SJSA1 (cell line): ENCODE measurements at places on chromosomes 6 and 20. TPM values are rescaled to one million over a fixed set of nuclear protein-coding genes. Genes with fewer than 3 reads are reported as not detected.
A peak's percentile ranks its signal among the peaks of the same experiment; 100 is the strongest.

- DNase-seq, result no peak
Observed at GRCh38 chr6:6331393-6331792, 10.9 kb upstream of the F13A1 start.

DNA sequence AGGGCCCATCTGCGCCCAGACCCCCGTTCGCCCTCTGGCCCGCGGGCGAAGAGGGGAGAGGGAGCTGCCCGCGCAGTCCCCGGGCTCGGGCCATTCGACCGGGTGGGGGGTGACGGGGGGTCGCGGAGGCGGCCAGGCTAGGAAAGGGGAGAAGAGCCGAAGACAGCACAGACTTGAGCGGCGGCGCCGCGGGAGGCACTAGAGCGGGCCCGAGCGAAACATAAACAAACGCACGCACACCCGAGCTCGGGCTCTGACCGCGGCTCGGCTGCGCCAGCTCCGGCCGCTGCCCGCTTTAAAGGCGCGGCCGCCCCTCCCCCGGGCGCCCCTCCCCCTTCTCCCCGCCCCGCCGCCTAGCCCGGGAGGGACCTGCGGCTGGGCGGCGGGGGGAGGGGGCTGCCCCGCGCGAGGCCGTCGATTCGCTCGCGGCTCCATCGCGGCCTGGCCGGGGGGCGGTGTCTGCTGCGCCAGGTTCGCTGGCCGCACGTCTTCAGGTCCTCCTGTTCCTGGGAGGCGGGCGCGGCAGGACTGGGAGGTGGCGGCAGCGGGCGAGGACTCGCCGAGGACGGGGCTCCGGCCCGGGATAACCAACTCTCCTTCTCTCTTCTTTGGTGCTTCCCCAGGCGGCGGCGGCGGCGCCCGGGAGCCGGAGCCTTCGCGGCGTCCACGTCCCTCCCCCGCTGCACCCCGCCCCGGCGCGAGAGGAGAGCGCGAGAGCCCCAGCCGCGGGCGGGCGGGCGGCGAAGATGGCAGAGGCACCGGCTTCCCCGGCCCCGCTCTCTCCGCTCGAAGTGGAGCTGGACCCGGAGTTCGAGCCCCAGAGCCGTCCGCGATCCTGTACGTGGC is at the start of gene FOXO3:
TSS of gene FOXO3 (plus strand) at position 455 of the 846 bp plus-strand sequence. CDS start at position 747, 292 bp downstream.
- DNase-seq, result peak; percentile 89

DNA sequence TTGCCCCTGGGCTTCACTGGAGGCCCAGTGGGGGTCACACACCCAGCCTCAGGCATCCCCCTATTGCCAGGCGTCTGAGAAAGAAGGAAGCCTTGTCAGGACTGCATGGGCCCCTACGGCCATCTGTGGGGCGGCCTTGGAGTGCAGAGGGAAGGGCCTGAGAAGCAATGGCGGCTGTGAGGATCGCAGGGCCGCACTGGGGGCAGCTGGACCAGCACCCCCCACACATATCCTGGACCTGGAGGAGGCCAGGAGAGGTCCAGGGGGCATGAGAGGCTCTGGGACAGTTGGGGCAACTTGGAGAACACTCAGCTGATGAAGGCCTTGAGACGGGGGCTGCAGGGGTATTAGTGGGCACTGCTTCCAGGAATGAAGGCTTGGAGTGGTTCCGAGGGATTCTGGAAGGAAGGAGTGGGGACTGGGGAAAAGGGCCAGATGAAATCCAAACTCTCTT is 16.5 kb downstream of the MDFI start:
- no peak for DNase-seq

DNA sequence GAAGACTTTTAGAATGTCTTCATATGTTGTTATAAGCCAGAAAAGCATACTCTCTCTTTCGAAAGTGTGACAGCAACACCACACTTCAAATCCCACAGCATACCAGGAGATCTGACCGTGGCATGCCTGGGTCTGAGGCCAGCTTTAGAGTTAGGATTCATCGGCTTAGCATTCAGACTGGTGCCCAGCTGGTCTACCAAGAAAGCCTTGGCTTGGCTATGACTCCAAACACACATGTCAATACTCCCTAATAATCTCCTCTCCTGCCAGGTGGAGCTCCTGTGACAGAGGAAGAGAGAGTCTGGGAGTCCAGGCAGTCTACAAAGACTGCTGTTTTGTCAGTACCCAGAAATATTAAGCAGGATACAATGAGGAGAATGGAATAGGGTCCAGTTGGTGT is 77.1 kb upstream of the MAN1A1 start:
- no peak for DNase-seq

- no peak for DNase-seq
Observed at GRCh38 chr6:158502263-158502950, 57.5 kb upstream of the TMEM181 start.

DNA sequence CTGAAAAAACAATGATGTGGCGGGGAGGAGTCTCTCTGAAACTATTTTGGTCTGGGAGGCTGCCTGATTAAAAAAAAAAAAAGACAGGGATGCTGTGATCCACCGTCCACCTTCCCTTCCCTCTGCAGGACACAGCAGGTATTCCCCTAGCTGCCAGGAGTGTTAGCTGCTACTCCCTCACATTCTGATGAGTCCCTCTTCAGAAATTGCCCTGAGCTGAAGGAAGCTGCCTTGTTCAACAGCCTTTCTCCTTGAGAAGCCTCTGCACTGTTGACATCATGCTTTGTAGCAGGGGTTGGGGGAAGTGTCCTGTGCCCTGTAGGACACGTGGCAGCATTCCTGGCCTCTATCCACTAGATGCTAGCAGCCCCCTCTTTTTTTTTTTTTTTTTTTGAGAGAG is 71.7 kb upstream of the ZMYND8 start:
- no peak for DNase-seq

DNA sequence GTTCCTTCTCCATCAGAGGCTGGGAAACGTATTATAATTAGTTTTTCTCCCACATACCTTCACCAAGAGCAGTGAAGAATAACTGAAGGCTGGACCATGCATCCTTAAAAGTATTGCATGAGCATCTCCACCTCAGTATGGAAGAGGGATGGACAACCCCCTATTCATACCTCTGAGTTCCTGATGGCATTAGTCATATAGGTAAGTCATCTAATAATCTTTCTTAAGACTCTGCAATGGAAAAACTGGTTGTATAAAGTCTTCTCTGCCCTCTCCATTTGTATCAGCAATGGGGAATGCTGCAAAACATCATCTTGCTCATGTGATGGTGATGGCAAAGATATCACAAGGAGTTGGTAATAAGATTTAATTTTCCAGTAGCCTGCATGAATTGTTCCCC is 24.5 kb downstream of the PGM3 start:
- DNase-seq, result no peak

DNA sequence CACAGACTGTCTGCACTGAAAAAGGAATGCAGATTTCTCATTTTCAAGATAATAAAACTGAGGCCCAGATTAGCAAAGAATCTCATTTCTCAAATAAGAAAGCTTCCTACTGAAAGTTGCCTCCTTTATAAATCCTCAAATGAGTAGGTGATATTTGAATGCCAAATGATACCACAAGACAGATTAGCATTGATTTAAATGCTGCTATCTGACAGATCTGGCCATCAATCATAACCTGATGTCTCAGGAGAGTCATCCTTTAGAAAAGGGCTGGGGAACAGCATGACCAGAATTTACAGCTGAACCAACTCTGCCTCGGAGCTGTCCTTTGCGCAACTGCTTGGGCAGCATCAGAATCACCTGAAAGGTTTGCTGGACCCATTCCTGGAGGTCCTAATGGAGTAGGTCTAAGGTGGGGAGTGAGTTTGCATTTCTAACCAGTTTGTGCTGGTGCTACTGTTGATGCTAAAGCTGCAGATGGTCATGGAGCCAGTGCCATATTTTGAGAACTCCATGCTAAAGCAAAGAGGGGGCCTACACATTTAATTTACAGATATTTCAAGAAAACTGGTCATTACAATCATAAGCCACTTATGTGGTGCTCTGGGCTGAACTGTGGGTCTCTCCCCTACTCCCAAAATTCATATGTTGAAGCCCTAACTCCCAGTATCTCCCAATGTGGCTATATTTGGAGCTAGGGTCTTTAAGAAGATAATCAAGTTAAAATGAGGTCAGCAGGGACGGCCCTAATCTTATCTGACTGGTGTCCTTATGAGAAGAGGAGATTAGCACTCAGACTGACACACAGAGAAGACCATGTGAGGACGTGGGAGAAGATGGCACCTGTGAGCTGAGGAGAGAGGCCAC is 295.5 kb upstream of the JARID2 start:
- DNase-seq, result no peak

DNA sequence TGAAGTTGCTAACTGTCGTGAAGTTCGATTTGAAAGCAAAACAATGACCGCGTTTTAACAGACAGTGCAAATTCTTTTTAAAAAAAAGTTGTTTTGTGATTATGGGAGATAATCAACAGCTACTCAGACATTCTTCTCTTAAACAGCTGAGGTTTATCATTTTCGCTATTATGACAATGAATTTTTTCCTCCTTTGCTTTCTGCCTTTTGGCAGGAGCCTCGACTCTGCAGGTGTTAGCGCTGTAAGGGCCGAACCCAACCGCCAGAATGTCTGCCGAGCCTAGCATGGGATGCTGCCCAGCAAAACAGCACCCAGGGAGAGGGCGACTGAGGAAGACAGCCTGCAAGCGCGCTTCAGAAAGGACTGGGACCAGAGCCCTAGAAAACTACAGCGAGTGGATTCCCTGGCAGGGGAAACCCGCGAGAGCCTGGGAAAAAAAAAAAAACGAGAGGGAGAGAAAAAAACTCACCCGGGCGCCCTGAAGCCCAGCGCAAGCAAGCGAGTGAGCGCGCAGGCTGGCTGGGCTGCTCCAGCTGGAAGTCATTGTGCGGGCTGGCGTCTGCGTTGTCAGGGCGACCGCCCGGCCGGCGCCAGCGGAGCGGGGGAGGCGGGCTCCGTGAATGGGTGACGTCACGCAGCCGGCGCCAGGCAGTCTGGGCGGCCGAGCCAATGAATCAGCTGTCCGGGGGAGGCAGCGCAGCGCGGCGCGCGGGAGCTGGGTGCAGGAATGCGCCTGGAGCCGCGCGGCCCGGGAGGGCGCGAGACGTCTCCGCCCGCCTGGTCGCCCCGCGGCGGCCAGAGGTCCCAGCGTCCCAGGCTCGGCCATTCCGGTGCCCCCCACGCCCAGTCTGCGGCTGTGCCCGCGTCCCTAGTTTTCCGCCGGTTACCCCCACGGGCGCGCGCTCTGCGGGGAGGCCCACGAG is 32.7 kb upstream of the ID4 start:
- peak; percentile 99 for DNase-seq

GRCh38 chr20:51541189-51542032 is 1.1 kb downstream of the NFATC2 start:
- no peak for DNase-seq

The LY6G5B gene
- 0.19 and 1.6 TPM in 2 replicates for total RNA-seq

The VWA7 gene
- not detected in 2 replicates for total RNA-seq

The SCRT2 gene
- not detected in 2 replicates for total RNA-seq

The TREM1 gene
- total RNA-seq, result not detected in 2 replicates

The SAMD5 gene
- total RNA-seq, result 16.2 and 21.5 TPM in 2 replicates
